ENCODE measurements at places on chromosomes 16 and 17. TPM values are rescaled to one million over a fixed set of nuclear protein-coding genes. Genes with fewer than 3 reads are reported as not detected.

GRCh38 chr17:52027620-52028295 lies 130.8 kb downstream of the CA10 start:
- no peak for DNase-seq

- DNase-seq = no peak
Observed at GRCh38 chr16:3623642-3624041, 12.2 kb upstream of the SLX4 start.

DNA sequence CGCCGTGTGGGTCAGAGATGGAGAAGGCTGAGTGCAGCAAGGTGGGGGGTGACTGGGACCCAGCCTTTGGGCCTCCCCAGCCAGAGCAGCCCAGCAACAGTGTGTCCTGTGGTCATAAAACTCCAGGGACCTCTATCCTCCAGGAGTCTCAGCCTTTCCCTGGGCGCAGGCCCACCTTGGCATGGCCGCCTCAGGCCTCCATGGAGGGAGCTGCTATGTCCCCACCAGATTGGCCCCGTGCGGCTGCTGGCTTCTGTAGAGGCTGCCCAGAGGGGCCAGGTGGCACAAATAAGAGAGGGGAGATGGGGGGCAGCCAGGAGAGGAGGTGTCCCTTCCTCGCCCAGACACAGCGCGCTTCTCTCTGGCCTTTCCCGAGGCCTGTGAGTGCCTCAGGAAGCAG lies 2.6 kb upstream of the SYNGR3 start:
- no peak for DNase-seq

NOD2 gene
- total RNA-seq = 1.5 TPM

DNA sequence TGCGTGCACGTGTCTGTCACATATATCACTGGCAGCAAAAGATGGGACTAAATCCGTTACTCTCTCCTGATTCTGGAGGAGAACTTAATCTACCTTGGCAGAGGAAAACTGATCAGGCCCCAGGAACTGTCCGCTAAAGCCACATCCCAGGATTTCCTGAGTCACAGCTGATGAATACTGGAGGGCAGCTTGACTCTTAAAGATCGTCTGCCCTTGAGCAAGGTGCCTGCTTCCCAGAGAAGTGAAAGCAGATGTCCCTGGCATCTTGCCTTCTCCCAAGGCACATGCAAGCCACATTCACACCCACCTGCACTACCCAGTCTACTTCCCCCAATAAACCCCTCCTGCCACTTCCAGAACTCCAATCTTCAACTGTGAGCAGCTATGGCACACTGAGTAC lies 99.8 kb downstream of the CPPED1 start:
- no peak for DNase-seq

NOTUM gene
- 1.3 TPM for total RNA-seq

DNA sequence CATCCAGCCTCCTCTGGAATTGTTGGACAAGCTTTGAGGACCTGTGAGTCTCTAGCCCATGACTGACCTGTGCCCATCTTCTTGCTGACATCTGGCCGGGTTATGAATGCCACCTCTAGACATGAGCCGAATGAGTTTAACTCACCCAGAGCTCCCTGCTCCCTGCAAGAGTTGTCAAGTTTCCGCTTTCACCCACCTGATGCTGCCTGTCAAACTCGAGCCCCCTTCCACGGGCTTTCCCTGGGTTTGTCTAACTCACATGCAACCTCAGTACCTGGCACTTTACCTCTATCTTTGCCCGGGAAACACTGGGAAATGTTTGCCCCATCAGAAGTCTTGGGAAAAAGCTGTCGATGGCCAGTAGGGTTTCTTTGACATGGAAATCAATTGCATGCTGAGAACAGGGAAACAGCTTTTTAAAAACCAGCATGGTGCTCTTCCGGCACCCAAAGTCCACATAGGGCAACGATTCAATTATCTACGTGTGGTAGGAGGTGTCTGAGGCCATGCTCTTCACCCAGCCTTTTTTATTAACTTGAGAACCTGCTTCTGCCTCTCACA lies 33.8 kb upstream of the DNAH17 start:
- DNase-seq = no peak

DNA sequence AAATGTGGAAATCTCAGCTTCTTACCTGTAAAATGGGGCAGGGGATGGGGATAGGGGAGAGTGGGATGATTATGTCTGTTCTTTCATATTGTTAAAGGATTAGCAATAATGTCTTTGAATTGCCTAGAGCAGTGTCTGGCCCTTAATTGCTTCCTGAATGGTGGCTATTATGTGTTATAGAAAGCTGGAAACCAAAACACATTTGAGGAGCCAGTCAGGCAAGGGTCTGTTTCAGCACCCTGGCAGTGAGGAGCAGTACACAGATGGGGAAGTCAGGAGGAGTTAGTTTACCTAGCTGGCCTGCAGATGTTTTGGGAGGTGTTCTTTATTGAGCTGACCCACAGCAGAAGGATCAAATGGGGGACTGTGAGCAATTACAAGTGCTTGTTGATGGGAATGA lies 63.0 kb downstream of the NUP93 start:
- DNase-seq = no peak

- DNase-seq = no peak
Observed at GRCh38 chr17:66337268-66337667, 34.9 kb downstream of the PRKCA start.

SLC52A1 gene
- not detected for total RNA-seq

HOXB6 gene
- total RNA-seq = 2.0 TPM

GRCh38 chr16:86491640-86492023 lies 18.7 kb upstream of the FOXF1 start:
- DNase-seq = no peak

GRCh38 chr17:65297916-65298315 lies 160.7 kb downstream of the RGS9 start:
- no peak for DNase-seq
